Fibroblast of lung (primary cell): ENCODE measurements at places on chromosomes 1 and 21. TPM values are rescaled to one million over a fixed set of nuclear protein-coding genes. Genes with fewer than 3 reads are reported as not detected.

DNA sequence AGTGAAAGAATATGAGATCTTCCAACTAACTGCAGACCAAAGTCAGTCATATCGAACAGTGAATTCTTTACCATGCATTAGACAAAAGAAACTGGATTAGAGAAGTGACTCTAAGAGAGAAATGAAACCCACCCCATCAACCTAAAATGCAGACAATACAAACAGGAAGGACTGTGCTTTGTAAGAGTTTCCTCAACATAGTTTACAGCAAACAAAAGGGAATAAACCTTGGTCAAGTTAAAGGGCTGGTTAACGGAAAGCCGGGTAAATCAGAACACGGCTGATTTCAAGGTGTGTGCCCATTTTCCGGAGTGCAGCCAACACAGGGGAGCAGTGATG is 39.2 kb downstream of the SIPA1L2 start:
- DNase-seq = no peak

DNA sequence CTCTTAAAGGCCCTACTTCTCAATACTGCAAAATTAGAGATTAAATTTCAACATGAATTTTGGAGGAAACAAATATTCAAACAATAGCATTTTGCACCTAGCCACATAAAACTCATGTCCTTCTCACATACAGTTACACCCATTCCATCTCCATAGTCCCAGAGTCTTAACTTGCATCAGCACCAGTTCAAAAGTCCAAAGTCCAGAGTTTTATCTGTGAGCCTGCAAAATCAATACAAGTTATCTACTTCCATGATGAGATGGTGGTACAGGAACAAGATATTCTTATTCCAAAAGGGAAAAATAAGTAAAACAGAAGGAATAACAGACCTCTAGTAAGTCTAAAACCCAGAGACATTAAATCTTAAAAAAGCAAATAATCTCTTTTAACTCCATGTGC is 686.0 kb upstream of the ADGRL4 start:
- DNase-seq = no peak

Gene GBP4
- total RNA-seq = 0.50 and 0.77 TPM in 2 replicates

DNA sequence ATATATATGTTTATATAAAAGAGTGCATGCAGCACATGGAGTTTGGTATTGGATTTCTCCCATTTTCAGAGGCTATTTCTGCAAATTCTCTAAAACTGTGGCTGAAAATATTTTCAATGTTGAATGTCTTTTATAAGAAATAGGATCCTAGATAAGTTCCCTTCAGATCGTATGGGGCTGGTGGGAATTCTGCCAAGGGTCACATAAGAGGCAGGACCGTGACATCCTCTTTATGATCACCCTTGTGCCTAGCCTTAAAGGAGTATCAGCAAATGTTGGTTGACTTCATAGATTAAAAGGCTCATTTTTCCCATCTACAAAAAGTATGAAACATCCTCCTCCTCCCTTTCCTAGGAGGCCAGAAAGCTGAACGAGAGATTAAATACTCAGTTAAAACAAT is 1.3 kb upstream of the IFNAR2 start:
- no peak for DNase-seq

- DNase-seq = peak; percentile 53
These were observed 11.2 kb upstream of the AK2 start for GRCh38 chr1:33047839-33048305.

- no peak for DNase-seq
These were observed 29.9 kb upstream of the HJV start for GRCh38 chr1:146051452-146051851.

DNA sequence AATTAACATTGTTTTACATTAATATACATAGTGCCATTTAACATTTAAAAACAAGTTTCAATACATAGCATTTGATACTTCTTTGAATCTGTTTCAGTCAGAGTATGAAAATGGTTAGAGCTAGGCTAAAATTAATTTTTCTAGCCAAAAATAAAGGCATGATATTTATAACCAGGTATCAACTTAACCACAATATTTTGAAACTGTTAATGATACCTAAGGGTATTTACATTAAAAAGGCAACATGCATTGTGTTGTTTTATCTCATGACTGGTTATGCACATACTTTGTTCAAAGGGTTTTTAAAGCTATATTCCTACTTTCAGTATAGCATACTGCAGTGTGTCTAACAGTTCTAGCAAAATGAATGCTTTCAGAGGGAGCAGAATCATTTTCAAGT is 130.0 kb downstream of the HS2ST1 start:
- DNase-seq = no peak

GRCh38 chr1:154720328-154721297 is 112.6 kb upstream of the ADAR start:
- no peak for DNase-seq

- DNase-seq = no peak
These were observed 6.2 kb upstream of the IL10RB start for GRCh38 chr21:33259995-33260394.

Gene SPRR2A
- total RNA-seq = not detected in 2 replicates

DNA sequence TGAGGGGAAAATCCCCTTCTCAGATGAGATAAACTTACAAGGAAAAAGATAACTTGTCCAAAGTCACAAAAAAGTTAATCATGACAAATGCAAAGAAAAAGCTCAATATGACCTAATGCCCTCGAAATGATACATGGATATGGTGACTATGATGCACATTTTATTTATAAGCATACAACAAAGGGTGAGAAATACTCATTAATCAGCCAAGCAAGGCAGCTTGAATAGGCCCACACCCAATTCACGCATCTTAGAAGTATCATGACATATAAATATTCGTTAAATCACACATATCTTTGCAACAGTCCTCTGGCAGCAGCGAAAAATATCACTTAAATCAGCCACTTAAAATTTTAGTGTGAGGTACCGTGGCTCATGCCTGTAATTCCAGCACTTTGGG is 21.7 kb downstream of the EPS15 start:
- no peak for DNase-seq

Gene FGR
- under 0.01 TPM in 1 of 2 replicates, not detected in the other for total RNA-seq

DNA sequence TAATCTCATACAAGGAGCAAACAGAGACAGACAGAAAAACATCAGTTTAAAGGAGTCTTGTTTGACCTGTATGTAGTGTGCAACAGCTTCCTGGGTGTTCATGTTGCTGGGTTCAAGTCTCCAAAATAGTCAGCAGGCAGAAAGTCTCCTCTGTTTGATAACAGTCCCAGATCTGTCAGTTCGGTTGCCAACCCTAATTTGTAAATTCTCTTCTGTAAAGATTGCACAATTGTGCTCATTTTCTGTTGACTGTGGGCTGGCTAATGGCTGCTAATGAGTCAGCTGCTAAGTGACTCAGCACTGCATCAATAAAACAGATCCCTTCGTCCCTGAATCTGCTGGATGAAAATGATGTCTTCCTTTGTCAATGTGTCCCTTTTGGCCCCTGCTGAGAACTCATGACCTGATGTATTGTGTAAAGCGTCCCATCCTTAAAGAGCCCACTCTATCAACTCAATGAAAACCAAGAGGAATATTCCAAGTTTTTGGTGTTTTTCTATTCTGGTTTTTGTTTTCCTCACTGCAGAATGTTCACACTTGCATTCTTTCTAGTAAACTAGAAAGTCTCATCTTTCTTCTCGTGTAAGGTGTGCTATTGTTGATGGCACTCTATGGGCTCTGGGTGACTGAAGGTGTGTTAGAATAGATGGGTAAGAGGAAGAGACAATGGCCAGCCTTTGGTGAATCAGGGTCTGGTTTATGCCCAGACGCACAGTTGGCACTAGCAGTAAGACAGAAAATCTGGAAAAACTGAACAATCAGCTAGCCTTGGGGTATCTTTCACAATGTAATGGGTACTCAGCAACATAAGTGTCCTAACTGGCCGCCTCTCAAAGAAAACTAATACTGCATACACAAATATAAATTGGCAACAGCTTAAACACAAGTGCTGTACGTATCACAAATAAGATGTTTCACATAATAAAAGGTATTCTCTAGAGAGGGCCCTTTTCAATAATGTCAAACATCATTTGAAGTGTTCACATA is 75.1 kb upstream of the SIPA1L2 start:
- peak; percentile 92 for DNase-seq

Gene FCRL4
- not detected in 2 replicates for total RNA-seq

DNA sequence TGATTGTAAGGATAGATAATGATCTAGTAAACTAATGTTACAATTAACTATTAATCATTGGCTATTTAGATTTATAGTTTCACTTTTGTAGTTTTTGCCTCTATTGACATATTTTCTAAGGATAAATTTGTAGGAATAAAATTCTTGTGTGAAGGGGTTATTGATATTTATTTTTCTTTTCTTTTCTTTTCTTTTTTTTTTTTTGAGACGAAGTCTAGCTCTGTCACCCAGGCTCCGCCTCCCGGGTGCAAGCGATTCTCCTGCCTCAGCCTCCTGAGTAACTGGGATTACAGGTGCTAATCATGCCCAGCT is 24.0 kb upstream of the DISC1 start:
- DNase-seq = no peak

GRCh38 chr21:15667010-15667409 is 62.8 kb upstream of the USP25 start:
- peak; percentile 65 for DNase-seq

- DNase-seq = peak; percentile 81
These were observed 46.5 kb downstream of the NCF2 start for GRCh38 chr1:183543619-183544204.

DNA sequence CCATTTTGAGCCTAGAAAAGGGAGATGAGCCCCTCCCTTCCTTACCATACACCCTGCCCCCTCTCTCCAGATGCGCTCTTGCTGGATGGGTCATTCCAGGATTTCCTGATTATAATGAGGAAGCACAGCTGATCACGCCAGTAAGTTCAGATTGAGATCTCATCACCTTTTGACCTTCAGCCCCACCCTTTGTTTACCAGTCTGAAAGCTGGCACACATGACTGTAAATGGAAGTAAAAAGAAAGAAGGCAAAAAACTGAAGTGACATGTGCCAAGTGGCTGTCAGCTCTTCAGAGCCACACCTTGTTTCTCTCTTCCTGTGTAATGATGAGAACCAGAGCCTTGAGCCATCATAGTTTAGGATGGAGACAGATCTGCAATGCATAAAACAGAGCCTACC is 27.9 kb downstream of the S1PR1 start:
- DNase-seq = no peak

Gene BRWD1
- 48.9 and 62.1 TPM in 2 replicates for total RNA-seq
